ENCODE measurements at places on chromosomes 16 and 17.

- DNase-seq = no peak
These were observed 929 bp downstream of the SLC25A11 start for GRCh38 chr17:4938688-4939545.

GRCh38 chr16:86471896-86472295 is 38.4 kb upstream of the FOXF1 start:
- no peak for DNase-seq

DNA sequence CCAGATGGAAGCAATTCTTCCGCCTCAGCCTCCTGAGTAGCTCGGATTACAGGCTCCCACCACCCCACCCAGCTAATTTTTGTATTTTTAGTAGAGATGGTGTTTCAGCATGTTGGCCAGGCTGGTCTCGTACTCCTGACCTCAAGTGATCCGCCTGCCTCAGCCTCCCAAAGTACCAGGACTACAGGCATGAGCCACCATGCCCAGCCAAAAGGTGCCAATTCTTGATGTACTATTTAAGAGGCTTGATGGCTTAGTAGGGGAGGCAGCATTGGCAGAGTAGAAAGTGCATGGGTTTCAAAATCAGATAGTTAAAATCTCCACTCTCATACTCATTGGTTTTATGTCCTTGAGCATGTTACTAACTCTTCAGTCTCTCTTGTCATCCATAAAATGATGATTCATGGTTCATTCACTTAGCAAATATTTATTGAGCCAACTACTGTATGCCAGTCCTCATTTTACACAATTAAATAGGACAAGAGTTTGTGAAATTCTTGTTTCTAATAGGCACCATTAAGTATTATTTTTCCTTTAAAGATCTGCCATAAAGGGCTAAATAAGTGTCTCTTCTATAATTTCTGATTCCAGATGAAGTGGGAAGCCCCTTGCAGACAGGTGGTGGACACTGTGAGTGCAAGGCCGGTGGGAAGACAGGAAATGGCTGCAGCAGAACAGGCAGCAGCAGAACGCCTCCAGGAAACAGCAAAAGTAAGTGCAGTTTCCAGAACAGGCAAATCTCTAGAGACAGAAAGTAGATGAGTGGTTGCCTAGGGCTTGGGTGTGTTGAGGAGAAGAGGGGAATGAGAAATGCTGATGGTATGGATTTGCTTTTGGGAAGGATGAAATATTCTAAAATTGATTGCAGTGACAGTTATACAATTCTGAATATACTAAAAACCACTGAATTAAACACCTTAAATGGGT is 8.2 kb upstream of the RPL27 start:
- DNase-seq = no peak

DNA sequence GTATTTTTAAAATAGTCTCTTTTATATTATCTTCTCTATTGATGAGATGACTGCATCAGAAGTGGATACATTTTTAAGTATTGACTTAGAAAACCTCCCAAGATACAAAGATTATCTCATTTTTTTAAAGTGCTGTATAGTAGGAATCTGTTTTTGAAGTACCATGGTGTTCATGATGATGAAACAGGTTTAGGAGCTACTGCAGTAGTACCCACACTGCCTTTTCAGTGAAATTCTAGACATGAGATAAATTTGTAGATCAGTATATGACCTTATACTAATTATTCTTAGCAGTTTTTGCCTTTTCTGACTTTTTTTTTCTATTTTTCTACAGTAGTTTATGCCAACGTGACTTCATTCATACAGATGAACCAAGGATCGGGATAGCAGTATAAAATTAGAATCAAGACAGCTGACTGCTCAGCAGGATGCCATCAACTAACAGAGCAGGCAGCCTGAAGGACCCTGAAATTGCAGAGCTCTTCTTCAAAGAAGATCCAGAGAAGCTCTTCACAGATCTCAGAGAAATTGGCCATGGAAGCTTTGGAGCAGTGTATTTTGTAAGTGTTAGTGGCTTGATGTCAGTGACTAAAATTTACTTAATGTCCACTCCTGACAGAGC is 61.1 kb downstream of the TAOK1 start:
- no peak for DNase-seq

- DNase-seq = no peak
These were observed 78.0 kb upstream of the DOC2B start for GRCh38 chr17:259341-259976.
